Hindlimb muscle (tissue), 1 donor: ENCODE measurements at places on chromosomes 12 and 14.

DNA sequence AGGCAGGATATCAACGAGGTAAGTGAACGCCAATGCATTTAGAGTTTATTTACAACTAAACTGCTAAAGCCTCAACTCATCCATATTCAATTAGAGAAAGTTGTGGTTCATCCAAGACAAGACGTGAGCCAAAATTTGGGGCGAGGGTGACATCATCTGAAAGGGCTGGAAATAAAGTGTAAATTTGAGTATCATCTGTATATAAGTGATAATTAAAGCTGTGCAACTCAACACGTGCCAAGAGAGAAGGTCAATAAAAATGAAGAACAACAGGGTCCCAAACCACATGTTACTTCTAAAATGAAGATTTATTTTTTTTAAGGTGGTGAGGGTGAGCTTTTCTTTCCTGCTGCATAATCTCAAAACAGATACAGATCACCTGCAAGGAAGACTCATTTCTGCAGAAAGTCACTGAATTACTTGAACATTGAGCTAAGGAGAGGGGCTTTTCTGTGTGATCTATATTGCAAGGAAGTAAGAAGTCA, 203.6 kb downstream of the EFCAB11 start:
- DNase-seq = no peak

- DNase-seq = no peak
Measured at GRCh38 chr12:47945341-47945728, 18.1 kb upstream of the TMEM106C start.

DNA sequence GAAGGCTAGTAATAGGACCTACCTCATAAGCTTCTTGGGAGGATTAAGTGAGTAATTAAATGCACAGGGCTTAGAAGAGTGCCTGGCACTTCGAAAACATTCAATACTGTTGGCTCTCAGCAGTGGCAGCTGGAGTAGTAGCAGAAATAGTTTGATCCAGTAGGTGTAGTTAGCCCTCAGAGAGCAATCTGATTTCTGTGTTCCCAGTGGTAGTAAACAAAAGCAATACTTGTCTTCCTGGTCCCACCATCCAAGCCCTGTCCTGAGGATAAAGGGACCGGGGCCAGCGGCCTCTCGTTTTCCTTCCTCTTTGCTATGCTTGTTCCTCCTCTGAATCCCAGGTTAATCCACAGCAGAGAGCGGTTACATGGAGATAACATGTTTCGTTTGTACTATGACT, 131.6 kb downstream of the SAMD4A start:
- no peak for DNase-seq

DNA sequence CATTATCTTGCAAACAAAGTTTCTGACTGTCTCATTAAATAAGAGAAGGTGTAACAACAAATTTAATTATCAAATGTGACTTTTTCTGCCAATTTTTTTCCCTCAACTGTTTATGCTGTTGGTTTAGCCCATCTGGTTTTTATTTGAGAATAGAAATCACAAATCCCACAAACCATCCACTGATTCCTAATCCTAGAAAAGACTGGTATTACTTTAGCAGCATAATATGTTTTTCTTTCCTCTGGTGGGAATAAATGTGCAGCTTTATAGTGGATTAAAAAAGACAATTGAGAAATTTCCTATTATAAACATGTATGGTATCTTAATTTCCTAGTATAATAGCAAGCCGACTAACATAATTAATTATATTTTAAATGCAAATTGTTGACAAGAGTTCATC, 257.9 kb upstream of the FOXN3 start:
- DNase-seq = no peak

- no peak for DNase-seq
Measured at GRCh38 chr14:99537399-99537798, 56.2 kb downstream of the CCNK start.

DNA sequence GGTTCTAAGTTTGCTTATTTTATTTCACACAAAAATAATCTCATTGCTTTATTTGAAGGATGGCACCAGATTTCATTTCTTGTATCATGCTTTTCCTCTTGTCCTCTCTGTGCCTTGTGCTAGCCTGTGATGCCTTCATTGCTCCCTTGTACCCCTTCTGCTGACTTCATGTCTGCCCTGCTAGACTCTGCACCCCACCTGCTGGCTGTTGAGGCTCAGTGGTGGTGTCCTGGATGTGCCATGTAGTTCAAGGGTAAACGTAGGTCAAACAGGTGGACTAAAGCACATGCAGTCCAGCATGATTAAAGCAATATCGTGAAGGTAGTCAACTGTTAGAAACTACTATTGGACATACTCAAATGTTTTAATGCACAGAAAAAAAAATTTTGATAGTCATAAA, 21.6 kb downstream of the MRPS35 start:
- DNase-seq = no peak
